ENCODE measurements at places on chromosomes 12 and 14.

GRCh38 chr14:55160989-55161388 is 30.4 kb downstream of the DLGAP5 start:
- peak; percentile 50 for DNase-seq

- no peak for DNase-seq
These were observed 45.9 kb downstream of the DIP2B start for GRCh38 chr12:50550530-50551223.

DNA sequence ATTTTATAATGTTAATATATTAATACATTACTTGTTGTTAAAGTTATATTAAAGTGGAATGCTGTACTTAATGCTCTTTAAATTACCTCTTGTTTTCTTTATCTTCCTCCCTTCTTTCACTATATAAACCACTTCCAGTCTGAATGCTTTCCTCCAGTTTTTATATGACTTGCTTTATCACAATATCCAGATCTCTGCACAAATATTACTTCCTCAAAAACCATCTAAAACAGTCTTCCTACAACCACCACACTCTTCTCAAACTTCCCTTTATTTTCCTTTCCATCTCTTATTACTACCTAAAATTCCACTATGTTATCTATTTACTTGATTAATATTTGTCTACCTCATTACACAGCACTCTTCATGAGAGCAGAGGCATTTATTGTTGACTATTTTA is 956.6 kb downstream of the LRFN5 start:
- DNase-seq, result no peak

- peak; percentile 44 for DNase-seq
These were observed 1.6 kb downstream of the SIX4 start for GRCh38 chr14:60722357-60723115.

- no peak for DNase-seq
These were observed 383.7 kb downstream of the EGLN3 start for GRCh38 chr14:33567023-33567728.

DNA sequence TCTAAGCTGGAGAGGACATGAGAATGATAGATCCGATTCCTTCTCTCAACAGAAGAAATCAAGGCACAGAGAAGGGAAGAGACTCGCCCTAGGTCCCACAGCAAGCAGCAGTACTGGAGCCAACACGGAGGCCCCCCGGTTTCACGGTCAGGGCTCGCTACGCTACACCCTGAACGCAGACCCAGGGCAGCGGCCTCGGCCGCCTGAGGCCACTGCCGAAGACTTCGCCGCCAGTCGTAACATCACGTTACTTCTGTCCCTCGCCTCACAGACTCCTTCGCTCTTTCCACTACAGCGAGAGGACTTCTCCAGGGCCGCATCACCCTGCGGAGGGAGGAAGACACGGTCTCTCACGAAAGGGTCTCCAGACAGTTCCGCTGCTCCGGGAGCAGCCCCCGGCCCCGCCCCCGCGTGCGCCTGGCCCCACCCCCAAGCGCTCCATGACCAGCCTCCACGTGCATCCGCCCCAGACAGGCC is 411 bp upstream of the DCAF4 start:
- DNase-seq, result no peak

- DNase-seq, result no peak
These were observed 8.1 kb upstream of the DYRK4 start for GRCh38 chr12:4553943-4554342.

DNA sequence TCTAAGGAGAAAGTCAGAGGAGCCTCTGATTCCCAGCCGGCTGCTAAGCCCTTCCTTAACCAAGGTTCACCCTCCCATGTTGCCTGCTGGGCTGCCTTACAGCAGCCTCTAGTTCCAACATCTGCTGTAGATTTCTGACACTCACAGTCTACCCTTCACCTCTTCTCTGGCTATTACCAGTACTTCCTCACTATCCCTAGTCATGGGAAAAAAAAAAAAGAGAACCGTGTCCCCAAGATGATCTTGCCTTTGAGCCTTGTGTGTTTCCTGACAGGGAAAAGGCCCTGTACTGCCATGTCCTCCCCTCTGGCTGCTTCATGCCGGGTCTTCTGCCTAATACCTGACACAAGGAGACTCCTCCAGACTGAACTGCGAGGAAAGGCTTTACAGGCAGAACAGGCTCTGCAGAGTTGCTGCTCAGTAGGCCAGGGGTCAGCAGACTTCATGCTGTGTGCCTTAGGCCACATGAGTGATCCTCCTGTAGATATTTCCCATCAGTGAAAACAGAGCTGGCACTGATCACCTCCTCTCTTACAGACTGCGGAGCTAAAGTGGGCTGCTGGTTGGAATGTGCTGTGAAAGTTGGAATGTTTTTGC is 46.8 kb downstream of the PRKCH start:
- DNase-seq, result no peak

GRCh38 chr12:94112121-94112520 is 36.3 kb upstream of the PLXNC1 start:
- DNase-seq, result no peak

- DNase-seq, result no peak
These were observed 24.9 kb downstream of the DEGS2 start for GRCh38 chr14:100134586-100134985.

GRCh38 chr12:53345486-53346188 is 9.5 kb upstream of the SP7 start:
- DNase-seq, result peak; percentile 74

- DNase-seq, result no peak
These were observed 15.8 kb upstream of the GCH1 start for GRCh38 chr14:54918427-54918826.

- DNase-seq, result peak; percentile 66
These were observed 51.1 kb upstream of the CRACR2A start for GRCh38 chr12:3803865-3804472.

DNA sequence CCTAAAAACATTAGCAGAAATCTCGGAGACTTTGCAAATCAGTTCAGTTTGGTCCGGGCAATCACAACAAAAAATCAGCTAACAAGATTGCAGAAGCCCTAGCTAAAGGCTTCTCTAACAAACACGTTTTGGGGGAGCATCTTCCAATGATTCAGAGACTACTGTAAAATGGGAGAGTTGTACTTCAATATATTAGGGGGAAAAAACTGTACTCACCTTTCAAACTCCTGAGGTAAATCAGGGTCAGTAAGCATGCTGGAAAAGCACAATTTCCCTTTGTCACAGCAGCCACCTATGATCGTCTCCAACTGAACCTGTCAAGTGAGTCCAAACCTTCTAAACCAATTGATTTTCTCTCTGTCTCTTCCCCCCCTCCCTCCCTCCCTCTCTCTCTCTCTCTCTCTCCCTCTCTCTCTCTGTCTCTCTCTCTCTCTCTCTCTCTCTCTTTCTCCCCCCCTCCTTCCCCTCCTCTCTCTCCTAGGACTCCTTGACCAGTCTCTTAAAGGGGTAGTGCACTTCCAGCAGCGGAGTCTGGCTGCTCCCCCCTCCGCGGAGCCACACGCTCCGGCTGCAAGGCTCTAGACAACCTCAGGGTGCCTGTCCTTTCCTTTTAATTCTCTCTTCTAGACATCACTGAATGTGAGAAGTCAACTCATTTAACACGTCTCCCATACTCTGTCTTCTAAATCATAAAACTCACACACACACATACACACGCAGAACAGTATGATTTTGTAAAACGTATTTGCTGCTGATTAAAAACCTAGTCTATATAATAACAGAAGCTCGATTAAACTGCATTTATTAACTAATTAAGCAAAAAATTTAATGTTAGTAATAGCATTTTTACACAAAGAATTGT is at the start of gene SOX5:
TSS of gene SOX5 (minus strand) at position 323 of the 862 bp plus-strand sequence. CDS start at position 254, 69 bp downstream.
- DNase-seq, result no peak

GRCh38 chr12:93438266-93439050 is 3.3 kb downstream of the UBE2N start:
- DNase-seq, result no peak

DNA sequence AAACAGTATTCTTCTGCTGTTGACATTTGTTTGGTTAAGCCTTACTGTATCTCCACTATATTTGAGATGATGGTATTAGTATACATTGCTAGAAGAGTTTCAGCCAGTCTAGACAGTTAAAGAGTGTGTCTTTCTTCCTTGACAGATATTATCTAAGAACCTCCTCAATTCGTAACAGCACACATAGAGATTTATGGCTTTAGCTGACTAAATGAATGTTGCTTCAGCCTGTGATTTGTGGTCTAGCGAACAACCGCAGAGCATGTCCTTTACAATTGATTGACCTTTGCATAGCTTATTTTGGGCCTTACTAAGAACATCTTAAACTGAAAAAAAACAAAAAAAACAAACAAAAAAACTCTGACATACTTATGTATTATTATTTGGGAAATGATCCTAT is 122.2 kb downstream of the DAAM1 start:
- DNase-seq, result no peak

- DNase-seq, result no peak
These were observed 115.2 kb upstream of the BCAT1 start for GRCh38 chr12:25063873-25064628.

DNA sequence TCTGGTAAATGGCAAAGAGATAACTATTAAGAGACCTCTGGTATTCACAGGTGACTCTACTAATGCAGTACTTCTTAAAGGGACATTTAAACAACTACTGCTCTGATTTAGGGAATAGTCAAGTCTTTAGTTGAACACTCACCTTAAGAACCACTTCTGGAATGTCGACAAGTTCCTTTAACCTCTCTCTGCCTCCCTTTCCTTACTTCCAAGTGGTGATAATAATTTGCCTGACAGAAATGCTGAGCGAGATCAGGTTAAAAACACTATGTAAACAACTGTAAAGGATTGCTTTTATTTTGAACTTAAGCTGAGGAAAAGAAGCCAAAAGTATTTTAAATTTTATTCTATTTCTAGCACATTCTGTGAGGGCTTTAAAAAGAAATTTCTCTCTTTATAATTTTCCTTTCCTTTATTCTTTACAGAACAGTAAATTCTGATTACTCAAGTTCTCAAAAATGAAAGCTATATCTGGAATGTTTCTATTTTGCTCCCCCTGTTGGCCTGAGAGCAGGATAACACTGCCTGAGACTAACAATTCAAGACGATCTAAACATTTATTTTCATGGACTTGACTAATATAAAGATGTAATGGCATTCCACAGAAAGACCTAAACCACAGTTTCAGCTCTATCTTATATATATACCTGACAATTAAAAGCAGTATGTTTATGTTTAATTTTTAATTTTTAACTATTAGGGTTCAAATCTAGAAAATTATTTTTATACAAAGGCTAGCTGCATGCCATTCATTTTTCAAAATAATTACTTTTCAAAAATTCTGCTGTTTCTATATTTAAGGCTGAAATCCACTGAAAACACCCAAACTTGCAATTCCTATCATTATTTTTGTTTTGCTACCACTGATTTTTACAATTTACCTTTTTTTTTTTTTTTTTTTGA is 29.2 kb downstream of the ZCCHC8 start:
- DNase-seq, result peak; percentile 52

DNA sequence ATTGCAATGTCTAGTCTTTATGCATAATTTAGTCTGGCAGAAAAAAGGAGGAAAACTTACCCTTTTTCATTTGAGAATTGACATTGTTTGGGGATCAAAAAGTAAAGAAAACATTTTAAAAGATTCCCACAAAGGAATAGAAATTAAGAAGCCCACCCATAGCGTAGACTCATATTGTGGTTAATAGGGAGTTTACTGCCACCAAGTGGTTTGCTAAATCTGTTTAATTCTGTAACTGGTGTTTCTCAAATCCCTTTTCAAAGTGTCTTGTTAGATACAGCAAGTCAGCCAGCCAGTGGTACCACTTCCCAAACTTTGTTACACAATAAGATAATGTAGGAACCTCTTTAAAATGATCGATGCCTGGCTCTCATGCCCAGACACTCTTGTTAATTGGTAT is 180.3 kb downstream of the IPO8 start:
- DNase-seq, result no peak

DNA sequence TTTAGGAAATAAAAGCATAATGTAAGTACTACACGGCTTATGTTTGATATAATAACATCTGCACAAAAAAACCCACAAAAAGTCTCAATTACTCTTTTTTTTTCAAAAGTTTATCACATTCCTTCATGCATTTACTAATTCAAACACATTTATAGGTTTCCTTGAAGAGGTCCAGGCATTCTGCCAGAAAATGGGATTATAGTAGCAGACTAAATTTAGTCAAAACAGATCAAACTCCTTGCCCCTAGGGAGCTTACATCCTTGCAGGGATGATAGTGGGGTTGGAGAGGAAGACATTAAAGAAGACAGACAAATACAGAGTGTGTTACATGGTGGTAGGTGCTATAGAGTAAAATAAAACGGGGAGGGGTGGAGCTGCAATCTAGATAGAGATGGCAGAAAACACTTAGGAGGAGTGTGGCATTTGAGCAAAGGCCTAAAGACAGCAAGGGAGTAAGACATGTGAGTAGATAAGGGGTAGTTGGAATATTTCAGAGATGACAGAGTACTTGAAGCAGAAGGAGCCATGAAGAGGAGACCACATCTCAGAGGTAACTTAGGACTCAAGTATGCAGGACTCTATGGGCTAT is 266.9 kb downstream of the PPFIA2 start:
- DNase-seq, result no peak

Data from AG08395 (cell line).